ENCODE measurements at places on chromosomes 2 and 18.

DNA sequence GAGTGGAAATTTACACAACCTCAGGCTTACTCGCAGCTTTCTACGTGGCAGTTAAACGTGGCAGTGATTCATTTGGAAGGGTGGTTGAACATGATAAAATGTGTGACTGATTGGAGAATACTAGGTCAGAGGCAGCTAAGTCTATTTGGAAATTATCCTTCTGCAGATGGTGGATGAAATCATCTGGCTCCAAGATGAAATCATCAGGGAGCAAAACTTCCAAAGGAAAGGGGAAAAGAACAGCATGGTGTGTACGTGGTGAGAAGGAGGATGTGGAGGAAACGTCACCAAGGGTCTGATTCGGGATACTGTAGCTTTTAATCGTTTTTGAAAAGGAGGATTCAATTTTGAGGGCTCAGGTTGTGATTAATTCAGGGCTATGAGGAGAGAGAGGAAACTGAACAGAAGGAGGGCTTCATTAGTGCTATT, 47.9 kb downstream of the COL3A1 start:
- no peak for DNase-seq

GRCh38 chr2:192059266-192059665, 135.5 kb downstream of the TMEFF2 start:
- DNase-seq: no peak

- no peak for DNase-seq
These were observed 39.3 kb upstream of the SH3RF3 start for GRCh38 chr2:109089602-109090300.

DNA sequence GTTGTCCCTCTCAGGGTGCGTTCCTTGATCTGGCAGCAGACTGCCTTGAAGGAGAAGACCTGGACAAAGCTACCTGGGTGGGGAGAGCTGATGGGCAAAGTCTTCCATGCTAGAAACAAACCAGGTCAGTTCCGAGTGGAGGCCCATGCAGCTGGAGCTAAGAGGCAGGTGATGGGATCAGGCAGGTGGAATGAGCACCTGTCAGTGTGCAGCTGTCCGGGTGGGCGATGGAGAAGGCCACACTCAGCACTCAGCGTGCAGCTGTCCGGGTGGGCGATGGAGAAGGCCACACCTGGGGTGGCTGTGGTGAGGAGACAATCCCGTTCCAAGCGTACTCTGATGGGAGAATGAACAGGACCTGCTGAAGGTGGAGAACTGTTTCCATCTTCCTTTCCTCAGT, 237.3 kb upstream of the MYT1L start:
- DNase-seq: no peak

GRCh38 chr2:230410263-230410662, 5.7 kb upstream of the SP100 start:
- DNase-seq: no peak

- DNase-seq: no peak
These were observed 2.7 kb upstream of the IL1R1 start for GRCh38 chr2:102139851-102140250.

DNA sequence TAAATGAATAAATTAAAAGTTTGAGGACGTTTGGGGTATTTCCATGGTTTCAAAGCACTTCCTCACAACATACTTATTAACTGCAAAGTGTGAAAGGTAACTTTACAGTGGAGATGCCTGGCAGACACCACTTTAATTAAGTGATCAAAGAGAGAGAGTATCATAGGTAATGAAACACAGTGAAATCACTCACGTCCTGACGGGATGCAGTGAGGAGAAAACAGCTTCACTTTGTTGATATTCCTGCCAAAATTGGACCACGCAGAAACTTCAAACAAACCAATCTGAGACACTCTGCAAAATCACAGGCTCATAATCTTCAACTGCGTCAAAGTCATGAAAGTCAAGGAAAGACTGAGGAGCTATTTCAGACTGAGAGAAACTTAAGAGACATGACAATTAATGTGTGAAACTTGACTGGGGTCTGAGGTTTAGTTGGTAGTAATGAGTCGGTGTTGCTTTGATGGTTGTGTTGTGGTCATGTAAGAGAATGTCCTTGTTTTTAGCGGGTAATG, 66.0 kb upstream of the ITGB6 start:
- DNase-seq: no peak

- DNase-seq: no peak
These were observed 352.6 kb downstream of the RBM43 start for GRCh38 chr2:150909090-150909489.

GRCh38 chr18:24627644-24628315, 167.3 kb downstream of the HRH4 start:
- DNase-seq: no peak

- DNase-seq: no peak
These were observed 49.4 kb upstream of the PKDCC start for GRCh38 chr2:41998186-41999127.

DNA sequence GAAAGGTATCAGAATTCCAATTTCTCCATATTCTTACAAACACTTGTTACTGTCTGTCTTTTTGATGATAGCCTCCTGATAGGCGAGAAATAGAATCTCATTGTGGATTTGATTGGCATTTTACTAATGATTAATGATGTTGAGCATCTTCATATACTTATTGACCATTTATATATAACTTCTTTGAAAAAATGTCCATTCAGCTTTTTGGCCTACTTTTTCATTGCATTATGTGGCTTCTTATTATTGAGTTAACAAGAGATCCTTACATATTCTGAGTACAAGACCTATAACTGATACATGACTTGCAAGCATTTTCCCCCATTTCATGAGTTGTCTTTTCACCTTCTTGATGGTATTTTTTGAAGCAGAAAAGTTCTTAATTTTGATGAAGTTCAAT, 54.6 kb downstream of the QPCT start:
- DNase-seq: no peak

- no peak for DNase-seq
These were observed 149.6 kb downstream of the MBP start for GRCh38 chr18:76982841-76983583.

DNA sequence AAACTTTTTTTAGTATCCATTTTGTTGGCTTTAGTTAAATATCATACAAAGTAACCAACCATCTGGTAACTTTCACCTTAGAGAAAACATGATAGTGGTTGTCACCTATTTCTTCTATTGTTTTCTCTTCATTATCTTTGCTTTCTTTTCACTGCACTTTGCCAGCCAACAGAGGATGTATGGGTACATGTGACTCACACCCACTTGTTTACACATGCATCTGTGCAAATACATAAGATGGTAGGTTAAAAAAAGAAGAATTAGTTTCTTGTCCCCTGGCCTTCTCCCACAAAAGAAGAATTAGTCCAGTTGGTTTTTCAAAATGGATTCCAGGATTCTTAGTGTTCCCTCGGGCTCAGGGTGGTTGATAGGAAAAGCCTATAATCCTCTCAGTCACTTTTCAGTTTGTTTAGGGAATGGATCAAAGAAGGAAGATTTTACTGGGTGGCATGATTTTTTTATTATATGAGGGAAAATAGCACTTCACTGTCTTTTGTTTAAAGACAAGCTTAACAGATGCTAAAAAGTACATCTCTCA, 46.6 kb downstream of the CDK15 start:
- no peak for DNase-seq

Measured in left renal pelvis (tissue), 4 donors.